ENCODE measurements at places on chromosomes 5 and 9. TPM values are rescaled to one million over a fixed set of nuclear protein-coding genes. Genes with fewer than 3 reads are reported as not detected.
A peak's percentile ranks its signal among the peaks of the same experiment; 100 is the strongest.

GRCh38 chr5:5756762-5757161 is 334.3 kb downstream of the ICE1 start:
- no peak for DNase-seq

The LRRC26 gene
- not detected for polyA plus RNA-seq

DNA sequence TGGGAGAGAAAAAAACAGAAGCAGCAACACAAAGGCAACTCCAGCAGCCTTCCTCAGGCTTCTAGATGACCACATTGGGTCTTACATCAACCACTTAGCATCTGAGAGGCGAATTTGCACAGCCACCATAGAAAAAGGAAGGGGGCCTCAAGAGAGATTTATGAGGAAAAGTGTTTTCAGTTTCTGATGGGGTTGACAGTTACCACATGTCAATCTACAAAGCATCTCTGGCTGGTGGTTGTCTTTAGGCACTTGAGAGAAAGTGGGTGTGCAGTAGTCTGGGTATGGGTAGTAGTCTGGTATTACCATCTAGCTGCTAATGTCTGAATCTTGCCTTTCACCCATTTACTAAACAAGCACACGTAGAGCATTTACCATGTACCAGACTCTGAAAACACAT is 137.5 kb downstream of the BAAT start:
- no peak for DNase-seq

The QRFP gene
- not detected for polyA plus RNA-seq

GRCh38 chr9:116504893-116505480 is 182.1 kb upstream of the TRIM32 start:
- no peak for DNase-seq

- DNase-seq, result no peak
Measured at GRCh38 chr5:3353561-3353960, 242.1 kb upstream of the IRX1 start.

GRCh38 chr9:86072394-86072877 is 26.9 kb downstream of the GOLM1 start:
- DNase-seq, result no peak

DNA sequence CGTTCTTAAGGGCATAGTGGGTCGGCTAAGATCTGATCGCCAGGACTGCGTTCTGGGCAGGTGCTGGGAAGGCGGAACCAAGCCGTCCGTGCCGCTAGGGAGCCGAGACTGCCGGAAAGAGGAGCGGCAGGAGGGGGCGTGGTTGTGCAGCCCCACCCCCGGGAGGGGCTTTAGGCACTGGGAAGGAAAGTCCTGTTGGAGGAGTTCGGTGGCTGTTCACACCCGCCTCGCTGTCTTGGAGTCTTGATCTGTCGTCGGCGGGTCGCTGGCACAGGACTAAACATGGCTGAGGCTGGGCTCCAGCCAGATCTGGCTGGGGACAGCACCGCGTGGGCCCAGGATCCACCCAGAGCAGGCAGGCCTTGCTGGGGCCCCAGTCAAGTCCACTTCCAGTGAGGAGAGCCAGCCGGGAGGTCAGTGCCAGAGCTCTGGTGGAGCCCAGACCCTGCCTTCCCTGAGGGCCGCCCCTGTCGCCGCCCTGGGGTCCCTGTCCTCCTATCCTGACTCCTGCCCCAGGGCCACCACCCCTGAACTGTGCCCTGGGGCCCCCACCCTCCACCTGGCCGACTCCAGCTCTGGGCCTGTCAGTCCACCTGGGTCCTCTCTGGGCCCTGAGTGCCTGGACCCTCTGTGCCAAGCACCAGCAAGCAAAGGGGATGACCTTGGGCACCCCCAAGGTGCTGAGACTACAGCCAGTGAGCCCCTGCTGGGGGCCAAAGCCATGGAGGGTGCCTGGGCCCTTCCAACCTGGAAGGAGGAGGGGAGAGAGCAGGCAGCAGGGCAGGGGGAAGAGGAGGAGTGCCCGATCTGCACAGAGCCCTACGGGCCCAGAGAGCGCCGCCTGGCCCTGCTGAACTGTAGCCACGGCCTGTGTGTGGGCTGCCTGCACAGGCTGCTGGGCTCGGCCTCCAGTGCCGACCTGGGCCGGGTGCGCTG is 4.5 kb downstream of the RNF208 start:
- peak; percentile 47 for DNase-seq

The DOK3 gene
- polyA plus RNA-seq, result 1.9 TPM

GRCh38 chr9:100058699-100059579 is 39.9 kb downstream of the ERP44 start:
- DNase-seq, result no peak

- DNase-seq, result no peak
Measured at GRCh38 chr9:6098431-6098830, 83.0 kb upstream of the RANBP6 start.

- DNase-seq, result no peak
Measured at GRCh38 chr9:134858051-134858841, 22.4 kb upstream of the FCN2 start.

DNA sequence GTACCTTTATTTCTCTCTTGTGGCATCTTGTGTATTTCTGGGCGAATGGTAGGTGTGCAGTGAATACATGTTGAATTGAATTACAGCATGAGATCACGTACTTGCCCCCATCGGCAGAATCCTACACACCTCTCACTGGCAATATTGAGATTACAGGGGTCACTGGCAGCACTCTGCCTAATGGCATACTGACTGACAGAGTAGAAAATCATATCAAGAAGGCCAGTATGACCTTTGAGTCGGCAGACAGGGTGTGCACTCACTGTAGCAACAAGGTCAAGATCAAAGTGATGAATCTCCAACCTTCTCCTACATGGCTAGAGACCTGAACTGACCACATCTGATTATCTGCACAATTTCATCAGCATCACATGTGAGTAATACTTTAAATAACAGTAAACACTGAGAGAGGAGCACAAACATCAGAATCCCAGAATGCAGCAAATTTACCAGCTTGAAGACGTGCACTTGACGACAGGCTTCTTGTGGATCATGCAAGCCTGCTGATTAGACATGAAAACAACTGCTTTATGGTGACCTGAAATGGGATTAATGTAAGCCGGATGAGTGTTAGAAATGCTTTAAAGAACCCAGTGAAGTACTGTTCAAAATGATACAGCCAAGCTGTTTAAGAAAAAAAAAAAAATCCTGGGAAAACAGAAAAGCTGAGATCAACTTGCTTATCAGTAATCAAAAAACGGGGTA is 267.1 kb upstream of the EFNA5 start:
- no peak for DNase-seq

- DNase-seq, result no peak
Measured at GRCh38 chr9:134210511-134210907, 46.1 kb upstream of the RNU6ATAC start.

DNA sequence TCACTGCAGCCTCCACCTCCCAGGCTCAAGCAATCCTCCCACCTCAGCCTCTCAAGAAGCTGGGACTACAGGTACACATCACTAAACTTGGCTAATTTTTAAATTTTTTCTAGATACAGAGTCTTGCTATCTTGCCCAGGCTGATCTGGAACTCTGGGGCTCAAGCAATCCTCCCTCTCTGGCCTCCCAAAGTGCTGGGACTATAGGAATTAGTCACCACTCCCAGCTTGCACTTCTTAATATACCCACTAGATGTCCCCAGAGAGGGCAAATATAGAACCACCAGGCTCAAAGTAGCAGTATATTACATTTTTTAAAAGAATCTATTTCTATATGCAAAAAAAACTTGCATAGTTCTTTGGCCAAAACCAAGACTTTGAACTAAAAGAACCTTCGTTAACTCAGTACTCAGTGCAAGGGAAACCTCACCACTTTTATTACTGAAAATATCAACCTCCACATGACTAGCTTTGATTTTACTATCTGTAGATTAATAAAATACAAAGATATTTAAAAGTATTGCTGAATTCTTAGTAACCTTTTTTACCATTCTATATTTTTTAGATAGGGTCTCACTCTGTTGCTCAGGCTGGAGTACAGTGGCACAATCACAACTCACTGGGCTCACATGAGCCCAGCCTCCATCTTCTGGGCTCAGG is 25.8 kb upstream of the HSD17B3 start:
- DNase-seq, result no peak

GRCh38 chr9:82273121-82273520 is 284.5 kb downstream of the SPATA31D1 start:
- DNase-seq, result no peak

The TAS2R1 gene
- polyA plus RNA-seq, result not detected

The INPP5E gene
- 6.9 TPM for polyA plus RNA-seq

The PTCH1 gene
- 2.6 TPM for polyA plus RNA-seq

The ARHGEF39 gene
- polyA plus RNA-seq, result 0.17 TPM

DNA sequence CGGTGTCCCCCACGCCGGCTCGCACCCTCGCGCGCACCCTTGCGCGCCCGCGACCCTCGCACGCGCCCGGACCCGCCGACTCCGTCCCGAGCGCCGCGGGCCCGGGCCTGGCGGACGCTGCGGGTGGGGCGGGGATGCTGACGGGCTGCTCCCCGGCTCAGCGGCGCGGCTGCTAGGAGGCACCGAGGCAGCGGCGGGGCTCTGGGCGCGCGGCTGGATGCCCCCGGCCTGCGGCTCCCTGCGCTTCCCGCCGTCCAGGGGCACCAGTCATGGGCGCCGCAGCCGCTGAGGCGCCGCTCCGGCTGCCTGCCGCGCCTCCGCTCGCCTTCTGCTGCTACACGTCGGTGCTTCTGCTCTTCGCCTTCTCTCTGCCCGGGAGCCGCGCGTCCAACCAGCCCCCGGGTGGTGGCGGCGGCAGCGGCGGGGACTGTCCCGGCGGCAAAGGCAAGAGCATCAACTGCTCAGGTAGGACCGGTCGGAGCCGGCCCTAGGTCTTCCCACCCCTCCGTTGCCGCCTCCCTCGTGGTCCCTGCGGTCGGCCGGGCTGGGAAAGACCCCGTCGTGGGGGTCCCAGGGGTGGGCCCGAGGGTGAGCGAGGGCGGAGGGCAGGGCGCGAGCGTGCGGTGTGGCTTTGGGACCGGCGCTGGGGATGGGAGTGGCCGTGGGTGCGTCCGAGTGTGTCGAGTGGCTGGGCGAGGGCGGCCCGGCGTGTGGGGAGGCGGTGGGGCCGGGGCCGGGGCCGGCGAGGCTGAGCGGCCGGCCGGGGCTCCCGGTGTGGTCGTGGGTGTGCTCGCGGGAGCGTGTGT is 530 bp downstream of the TMEFF1 start:
- peak; percentile 76 for DNase-seq

The IL3 gene
- polyA plus RNA-seq, result not detected

GRCh38 chr9:21527579-21527978 is 45.5 kb upstream of the IFNE start:
- no peak for DNase-seq

DNA sequence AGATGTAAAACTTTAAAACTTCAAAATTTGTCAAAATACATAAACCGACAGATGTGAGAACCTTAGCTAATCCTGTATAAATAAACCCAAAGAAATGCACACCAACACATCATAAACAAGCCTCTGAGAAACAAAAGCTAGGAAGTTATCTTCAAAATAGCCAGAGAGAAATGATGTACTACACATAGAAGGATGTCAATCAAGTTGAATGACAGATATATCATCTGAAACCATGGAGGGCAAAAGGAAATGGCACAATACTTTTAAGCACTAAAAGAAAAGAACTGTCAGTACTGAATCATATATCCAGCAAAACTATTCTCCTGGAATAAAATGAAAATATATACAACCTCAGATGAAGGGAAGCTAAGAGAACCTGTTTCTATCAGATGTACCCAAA is 595.1 kb upstream of the PTGER4 start:
- no peak for DNase-seq

Data from kidney (tissue), 22 donors.